CD8-positive, alpha-beta memory T cell (primary cell): ENCODE measurements at places on chromosomes 5 and 9. TPM values are rescaled to one million over a fixed set of nuclear protein-coding genes. Genes with fewer than 3 reads are reported as not detected.

Gene CD274
- 13.2 TPM for total RNA-seq

Gene GFI1B
- not detected for total RNA-seq

DNA sequence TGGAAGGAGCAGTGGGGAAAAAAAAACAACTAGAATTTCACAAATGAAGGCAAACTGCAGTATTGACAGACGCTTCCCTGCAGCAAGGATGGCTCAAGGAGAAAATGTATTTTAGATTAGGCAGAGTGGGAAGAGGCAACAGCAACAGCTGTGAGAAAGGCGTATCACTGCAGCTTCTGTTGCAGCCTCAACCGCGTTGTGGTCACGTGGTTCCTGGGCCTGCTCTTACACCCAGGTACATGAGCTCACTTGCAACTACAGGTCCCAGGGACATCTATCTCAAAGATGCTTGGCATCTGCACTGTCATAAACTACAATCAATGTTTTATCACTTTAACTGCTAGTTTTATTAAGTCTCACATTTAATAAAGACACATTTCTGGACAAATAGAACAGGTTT is 36.0 kb upstream of the GOLM1 start:
- no peaks in the 10 kb centered on the region for H3K4me1 ChIP-seq
- no peak overlapping the region for H3K4me3 ChIP-seq
- no peak for DNase-seq
- no peaks in the 10 kb centered on the region for H3K27me3 ChIP-seq
- H3K27ac ChIP-seq, result no peak overlapping the region

DNA sequence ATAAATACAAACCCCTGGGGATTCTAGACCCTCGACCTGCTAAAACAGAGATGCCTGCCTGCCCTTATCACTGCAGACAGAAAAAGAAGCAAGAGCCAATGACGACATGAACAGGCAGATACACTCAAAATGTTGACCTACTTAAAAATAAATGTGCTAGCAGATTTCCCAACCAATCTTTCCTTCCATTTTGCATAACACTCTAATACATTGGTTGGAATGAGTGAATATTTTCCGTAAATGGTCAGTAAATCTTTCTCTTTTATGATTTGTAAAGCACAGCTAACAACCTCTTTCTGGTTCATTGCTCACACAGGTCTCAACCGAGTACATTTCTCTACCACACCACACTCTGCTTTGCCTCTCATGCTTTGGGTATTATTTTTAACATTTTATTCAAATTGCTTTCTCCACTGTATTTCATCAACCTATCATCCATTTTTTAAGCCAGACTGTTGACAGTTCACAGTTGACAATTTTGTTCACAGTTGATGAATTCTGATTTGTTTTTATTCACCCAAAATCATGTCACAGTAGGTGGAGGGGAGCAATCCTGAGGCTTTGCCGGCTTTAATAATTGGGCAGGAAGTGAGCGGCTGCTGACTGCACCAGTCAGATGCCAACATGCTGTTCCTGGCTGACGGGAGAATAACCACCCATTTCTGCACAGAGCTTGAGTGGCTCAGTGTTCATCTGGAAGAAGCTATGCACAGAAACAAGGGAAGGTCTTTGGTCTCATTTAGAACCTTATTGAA is 426.6 kb downstream of the SPOCK1 start:
- H3K4me3 ChIP-seq, result no peak overlapping the region
- H3K36me3 ChIP-seq, result no peaks in the 10 kb centered on the region
- no peak overlapping the region for H3K27ac ChIP-seq
- H3K4me1 ChIP-seq, result no peaks in the 10 kb centered on the region

GRCh38 chr5:16852251-16853005 is 83.7 kb downstream of the MYO10 start:
- no peak overlapping the region for H3K27ac ChIP-seq
- no peaks in the 10 kb centered on the region for H3K36me3 ChIP-seq
- no peak for DNase-seq
- no peak overlapping the region for H3K4me3 ChIP-seq
- H3K4me1 ChIP-seq, result no peaks in the 10 kb centered on the region

DNA sequence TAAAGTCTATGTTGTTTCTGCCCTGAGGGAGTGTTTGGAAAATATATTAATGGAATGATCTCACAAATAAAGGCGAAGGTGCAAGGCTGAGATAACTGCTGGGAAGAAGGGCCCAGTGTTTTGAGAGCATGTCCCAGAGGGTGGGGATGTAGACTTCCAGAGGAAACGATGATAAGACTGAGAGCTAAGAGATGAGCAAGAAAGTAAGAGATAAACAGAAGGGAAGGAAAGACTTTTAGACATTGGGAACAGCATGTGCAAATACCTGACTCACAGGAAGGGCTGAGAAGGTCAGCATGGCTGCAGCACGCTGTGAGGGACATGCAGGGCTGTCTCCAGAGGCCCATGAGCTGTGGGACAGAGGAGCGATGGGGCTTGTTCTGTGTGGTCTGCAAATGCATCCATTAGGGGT is 19.9 kb upstream of the ADRB2 start:
- H3K36me3 ChIP-seq, result no peaks in the 10 kb centered on the region
- peaks cover 15% of the 10 kb centered on the region for H3K4me1 ChIP-seq
- DNase-seq, result no peak
- H3K27me3 ChIP-seq, result no peaks in the 10 kb centered on the region
- no peak overlapping the region for H3K4me3 ChIP-seq

- no peaks in the 10 kb centered on the region for H3K4me1 ChIP-seq
- no peak overlapping the region for H3K27ac ChIP-seq
- DNase-seq, result no peak
- no peaks in the 10 kb centered on the region for H3K27me3 ChIP-seq
- no peaks in the 10 kb centered on the region for H3K36me3 ChIP-seq
These were observed 26.9 kb downstream of the ADAMTS2 start for GRCh38 chr5:179318221-179318955.
